Tibial nerve (tissue), 4 donors: ENCODE measurements at places on chromosomes 12 and 14. TPM values are rescaled to one million over a fixed set of nuclear protein-coding genes. Genes with fewer than 3 reads are reported as not detected.
A peak's percentile ranks its signal among the peaks of the same experiment; 100 is the strongest.

SPX gene
- not detected for total RNA-seq

TAS2R30 gene
- total RNA-seq, result 4.9 TPM

SCN8A gene
- total RNA-seq, result 0.21 TPM

KRT6B gene
- total RNA-seq, result not detected

TDG gene
- 20.1 TPM for total RNA-seq

FOXA1 gene
- total RNA-seq, result not detected

OVCH1 gene
- total RNA-seq, result 0.21 TPM

GTF2A1 gene
- 20.7 TPM for total RNA-seq

DNA sequence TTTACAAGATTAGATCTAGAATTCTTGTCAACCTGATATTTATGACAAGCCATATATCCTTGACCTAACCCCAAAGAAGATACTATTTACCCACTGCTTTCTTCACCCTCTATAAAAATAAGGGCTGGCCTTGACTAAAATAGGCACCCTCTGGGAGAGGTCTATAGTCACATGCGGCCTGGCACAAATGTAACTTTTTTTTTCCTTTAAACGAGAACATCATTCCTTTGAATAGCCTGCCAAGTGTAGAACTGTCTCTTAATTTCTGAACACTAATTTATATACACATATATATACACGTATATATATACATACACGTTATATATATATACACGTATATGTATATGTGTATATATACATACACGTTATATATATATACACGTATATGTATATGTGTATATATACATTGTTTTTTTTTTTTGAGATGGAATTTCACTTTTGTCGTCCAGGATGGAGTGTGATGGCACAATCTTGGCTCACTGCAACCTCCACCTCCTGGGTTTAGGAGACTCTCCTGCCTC lies 18.6 kb downstream of the PPTC7 start:
- H3K36me3 ChIP-seq, result no peaks in the 10 kb centered on the region
- no peak overlapping the region for H3K27ac ChIP-seq
- no peaks in the 10 kb centered on the region for H3K27me3 ChIP-seq
- no peak for DNase-seq
- H3K4me3 ChIP-seq, result no peak overlapping the region

DNA sequence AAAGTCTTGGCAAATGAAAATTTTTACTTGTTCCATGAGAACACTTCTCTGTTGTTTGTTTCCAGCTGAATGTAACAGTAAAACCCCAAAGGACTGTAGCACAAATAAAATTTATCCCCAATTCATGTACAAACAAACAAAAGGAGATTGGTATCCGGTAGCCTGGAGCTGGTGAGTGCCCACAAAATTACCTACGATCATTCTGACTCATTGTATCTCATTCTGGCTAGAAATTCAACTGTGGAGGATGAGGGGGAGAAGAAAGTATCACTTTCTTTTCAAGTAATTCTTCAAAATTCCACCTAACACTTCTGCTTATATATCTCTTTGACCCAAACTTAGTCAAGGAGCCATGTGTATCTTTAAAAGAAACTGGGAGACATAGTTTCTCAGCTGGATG lies 268.5 kb downstream of the ALG10B start:
- H3K36me3 ChIP-seq, result no peaks in the 10 kb centered on the region
- no peak for DNase-seq
- no peak overlapping the region for H3K27ac ChIP-seq
- H3K4me3 ChIP-seq, result no peak overlapping the region
- no peaks in the 10 kb centered on the region for H3K4me1 ChIP-seq

DNA sequence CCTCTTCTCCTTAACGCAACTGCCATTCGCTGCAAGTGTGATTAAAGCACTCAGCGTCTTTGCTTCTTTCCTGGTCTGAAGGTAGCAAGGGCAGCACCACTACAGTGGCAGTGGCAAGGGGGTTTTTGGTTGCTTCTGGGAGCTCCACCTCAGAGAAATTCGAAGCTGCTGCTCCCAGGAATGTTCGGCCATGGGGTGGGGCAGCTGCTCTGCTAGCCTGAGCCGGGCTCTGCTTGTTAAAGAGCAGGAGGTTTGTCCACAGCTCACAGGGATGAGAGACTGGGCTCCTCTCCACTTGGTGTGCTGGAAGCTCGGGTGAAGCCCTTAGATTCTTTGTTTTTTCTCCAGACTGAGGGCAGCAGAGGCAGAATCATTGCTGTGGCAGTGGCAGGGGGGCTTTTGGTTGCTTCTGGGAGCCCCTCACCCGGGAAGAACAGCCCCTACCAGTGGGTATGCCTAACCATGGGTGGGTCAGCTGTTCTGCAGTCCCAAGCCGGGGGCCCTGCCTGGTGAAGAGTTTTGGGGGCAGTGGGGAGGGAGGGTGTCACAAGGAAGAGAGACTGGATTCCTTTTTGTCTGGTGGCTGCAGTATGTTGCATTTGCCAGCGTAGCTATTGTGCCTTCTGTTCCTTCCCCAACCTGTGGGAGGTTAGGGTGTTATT lies 340.2 kb downstream of the AEBP2 start:
- no peaks in the 10 kb centered on the region for H3K27me3 ChIP-seq
- no peaks in the 10 kb centered on the region for H3K36me3 ChIP-seq
- DNase-seq, result no peak
- H3K4me3 ChIP-seq, result no peak overlapping the region
- no peak overlapping the region for H3K27ac ChIP-seq
- H3K4me1 ChIP-seq, result no peaks in the 10 kb centered on the region

DNA sequence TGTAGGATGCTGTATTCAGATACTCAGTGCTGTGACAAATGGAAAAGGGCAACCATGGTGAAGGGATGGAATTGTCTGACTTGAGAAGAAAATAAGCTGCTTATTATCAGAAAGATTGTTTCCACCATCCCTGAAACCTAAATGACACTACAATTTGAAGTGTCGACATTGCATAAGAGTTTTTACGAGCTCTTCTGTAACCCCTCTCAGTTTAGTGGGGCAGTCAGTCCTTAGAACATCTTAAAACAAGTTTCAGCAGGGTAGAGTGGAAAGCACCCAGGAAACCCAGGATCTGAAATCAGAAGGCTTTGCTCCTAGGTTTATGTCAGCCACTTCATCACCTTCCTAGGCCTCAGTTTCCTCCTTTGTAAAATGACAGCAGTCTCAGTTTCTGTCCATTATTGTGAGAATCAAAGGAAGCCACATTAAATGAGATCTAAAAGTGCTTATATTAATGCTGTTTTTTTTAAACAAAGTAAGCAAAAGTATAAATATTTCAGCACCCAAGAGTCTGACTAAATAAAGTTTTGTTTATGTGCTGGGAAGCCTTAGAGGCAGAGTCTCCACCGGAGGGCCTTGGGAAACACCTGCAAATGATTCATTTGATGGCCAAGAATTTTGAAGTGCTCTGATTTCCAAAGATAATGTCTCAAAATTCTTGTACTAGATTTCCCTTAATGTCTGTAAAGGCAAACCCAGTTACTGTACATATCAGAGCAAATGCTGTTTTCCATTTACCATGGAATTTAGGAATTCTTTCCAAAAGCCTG lies 1.8 kb downstream of the IFT43 start:
- no peaks in the 10 kb centered on the region for H3K4me1 ChIP-seq
- no peak overlapping the region for H3K27ac ChIP-seq
- no peaks in the 10 kb centered on the region for H3K27me3 ChIP-seq
- H3K4me3 ChIP-seq, result no peak overlapping the region

GRCh38 chr12:89568484-89568883 lies 42.6 kb upstream of the POC1B start:
- DNase-seq, result no peak
- H3K4me3 ChIP-seq, result no peak overlapping the region

- H3K27ac ChIP-seq, result no peak overlapping the region
- peaks cover 10% of the 10 kb centered on the region for H3K27me3 ChIP-seq
- DNase-seq, result no peak
Observed at GRCh38 chr12:49342914-49343731, 3.6 kb upstream of the DNAJC22 start.

DNA sequence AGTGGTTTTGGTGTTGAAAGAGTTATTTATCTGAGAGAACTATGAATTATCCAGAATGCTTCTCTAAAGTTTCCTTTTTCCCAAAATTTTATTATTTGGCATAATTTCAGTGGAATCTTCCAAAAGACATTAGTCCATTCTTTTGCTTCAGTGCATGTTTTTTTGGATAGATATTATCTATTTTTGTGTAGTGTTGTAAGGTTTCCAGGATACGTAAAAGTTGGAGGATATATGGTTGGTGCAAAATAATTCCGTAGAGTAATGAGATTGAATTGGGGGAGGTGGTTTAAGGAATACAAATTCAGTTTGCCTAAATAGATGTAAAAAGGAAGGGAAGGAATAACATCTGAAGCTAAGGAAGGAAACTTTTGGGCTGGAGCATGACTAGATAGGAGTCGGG lies 186.6 kb downstream of the RGS6 start:
- H3K27ac ChIP-seq, result no peak overlapping the region
- H3K4me3 ChIP-seq, result no peak overlapping the region
- H3K27me3 ChIP-seq, result no peaks in the 10 kb centered on the region
- no peaks in the 10 kb centered on the region for H3K36me3 ChIP-seq
- H3K4me1 ChIP-seq, result no peaks in the 10 kb centered on the region

- no peaks in the 10 kb centered on the region for H3K36me3 ChIP-seq
- H3K27me3 ChIP-seq, result no peaks in the 10 kb centered on the region
- H3K27ac ChIP-seq, result no peak overlapping the region
- no peak overlapping the region for H3K4me3 ChIP-seq
- H3K4me1 ChIP-seq, result no peaks in the 10 kb centered on the region
Observed at GRCh38 chr12:82437744-82438143, 79.4 kb downstream of the METTL25 start.

DNA sequence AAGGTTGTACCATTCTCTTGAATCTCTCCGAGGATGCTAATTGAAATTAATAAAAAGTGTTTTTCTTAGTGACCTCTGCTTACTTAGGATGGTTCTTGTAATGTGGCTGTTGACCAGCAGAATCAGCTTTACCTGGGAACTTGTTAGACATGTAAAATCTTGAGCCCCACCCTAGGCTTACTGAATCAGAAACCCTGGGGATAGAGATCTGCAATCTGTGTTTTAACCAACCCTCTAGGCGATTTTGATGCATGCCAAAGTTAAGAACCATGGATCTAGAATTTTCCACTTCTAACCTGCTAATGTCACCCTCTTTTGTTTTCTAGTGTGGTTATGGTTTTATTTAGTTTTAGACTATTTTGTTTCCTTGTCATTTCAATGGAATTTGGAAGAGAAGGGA lies 6.5 kb downstream of the NUBPL start:
- H3K36me3 ChIP-seq, result no peaks in the 10 kb centered on the region
- H3K27ac ChIP-seq, result no peak overlapping the region
- no peaks in the 10 kb centered on the region for H3K27me3 ChIP-seq
- DNase-seq, result no peak
- no peak overlapping the region for H3K4me3 ChIP-seq
- H3K4me1 ChIP-seq, result no peaks in the 10 kb centered on the region

DNA sequence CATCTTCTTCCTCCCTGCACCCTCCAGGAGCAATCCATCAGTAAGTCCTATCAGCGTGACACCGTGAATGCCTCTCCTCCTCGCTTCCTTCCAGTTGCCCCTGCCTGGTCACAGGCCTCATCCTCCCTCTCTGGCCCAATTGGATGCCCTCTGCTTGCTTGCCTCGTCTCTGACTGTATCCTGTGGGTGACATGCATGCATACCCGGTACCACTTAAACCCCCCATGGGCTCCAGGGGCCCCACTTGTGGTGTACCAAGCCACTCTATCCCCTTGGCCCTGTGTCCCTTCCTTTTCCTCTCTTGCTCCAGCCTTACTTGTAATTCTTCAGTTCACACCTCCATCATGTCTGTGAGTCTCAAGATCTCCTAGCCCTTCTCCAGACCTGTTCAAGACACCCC lies 106.0 kb upstream of the RTL1 start:
- H3K27ac ChIP-seq, result no peak overlapping the region
- H3K27me3 ChIP-seq, result no peaks in the 10 kb centered on the region
- no peak for DNase-seq
- no peaks in the 10 kb centered on the region for H3K4me1 ChIP-seq
- peaks cover 28% of the 10 kb centered on the region for H3K36me3 ChIP-seq

DNA sequence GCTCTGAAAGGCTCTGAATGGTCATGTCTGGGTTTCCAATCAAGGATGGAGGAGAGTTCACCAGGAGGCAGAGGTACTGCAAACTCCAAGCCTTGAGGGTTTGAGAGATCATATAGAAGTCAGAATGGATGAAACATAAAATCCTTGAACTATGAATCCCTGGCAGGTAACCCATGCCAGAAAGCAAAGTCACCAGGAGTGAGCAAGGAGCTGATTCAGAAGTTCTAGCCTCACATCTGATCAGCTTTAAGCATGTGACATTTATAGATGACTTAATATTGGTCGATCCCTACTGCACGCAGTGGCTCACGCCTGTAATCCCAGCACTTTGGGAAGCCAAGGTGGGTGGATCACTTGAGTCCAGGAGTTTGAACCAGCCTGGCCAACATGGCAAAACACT lies 126.1 kb upstream of the MED13L start:
- no peak overlapping the region for H3K27ac ChIP-seq
- H3K36me3 ChIP-seq, result no peaks in the 10 kb centered on the region
- no peaks in the 10 kb centered on the region for H3K27me3 ChIP-seq
- no peak for DNase-seq
- no peak overlapping the region for H3K4me3 ChIP-seq

- H3K27me3 ChIP-seq, result no peaks in the 10 kb centered on the region
- no peak for DNase-seq
- H3K4me1 ChIP-seq, result peaks cover 28% of the 10 kb centered on the region
- H3K4me3 ChIP-seq, result peak overlapping the region; percentile 71
Observed at GRCh38 chr12:27244689-27245488, 803 bp downstream of the STK38L start.

DNA sequence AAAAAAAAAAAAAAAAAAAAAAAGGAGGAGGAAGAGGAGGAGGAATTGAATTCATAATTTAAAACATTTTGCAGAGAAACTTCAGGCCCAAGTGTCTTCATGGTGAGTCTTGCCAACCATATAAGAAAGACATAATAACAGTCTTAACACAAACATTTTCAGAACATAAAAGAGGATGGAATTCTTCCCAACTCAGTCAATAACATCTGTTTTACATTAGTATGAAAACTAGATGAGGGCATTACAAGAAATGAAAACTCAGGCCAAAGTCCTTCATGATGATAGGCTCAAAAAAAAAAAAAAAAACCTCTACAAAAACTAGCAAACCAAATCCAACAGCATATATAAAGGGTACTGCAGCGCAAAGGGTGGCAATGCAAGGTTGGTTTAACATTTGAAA lies 151.6 kb downstream of the FOXA1 start:
- H3K27me3 ChIP-seq, result no peaks in the 10 kb centered on the region
- no peaks in the 10 kb centered on the region for H3K4me1 ChIP-seq
- no peak overlapping the region for H3K4me3 ChIP-seq
- H3K36me3 ChIP-seq, result no peaks in the 10 kb centered on the region

- no peak overlapping the region for H3K4me3 ChIP-seq
- H3K36me3 ChIP-seq, result no peaks in the 10 kb centered on the region
- H3K27me3 ChIP-seq, result no peaks in the 10 kb centered on the region
- H3K4me1 ChIP-seq, result no peaks in the 10 kb centered on the region
Observed at GRCh38 chr14:20730891-20731290, 14.8 kb upstream of the EDDM3A start.
